Stimulated activated CD8-positive, alpha-beta memory T cell treated with anti-CD3 and anti-CD28 coated beads, Interleukin-2, amount 100 ng/mL, for 1 hour (primary cell): ENCODE measurements at places on chromosomes 12 and 14.

DNA sequence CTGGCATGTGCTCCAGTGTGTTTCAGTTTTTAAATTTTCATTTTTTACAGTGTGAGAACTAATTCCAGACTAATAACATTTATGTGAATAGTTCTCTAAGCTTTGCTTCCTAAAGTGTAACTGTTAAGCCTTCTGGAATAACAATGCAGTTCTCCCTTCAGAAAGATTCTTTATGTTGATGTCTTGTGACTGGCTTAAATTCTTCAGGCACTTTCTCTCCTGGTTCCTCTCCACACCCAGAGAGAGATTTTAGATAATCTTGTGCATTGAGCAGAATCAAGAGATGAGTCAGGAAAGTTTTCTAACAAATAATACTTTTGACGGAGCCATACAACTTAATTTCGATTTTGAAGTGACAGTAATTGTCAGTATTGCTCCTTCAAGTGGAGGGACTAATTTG, 118.5 kb downstream of the RAD51B start:
- no peak for DNase-seq

DNA sequence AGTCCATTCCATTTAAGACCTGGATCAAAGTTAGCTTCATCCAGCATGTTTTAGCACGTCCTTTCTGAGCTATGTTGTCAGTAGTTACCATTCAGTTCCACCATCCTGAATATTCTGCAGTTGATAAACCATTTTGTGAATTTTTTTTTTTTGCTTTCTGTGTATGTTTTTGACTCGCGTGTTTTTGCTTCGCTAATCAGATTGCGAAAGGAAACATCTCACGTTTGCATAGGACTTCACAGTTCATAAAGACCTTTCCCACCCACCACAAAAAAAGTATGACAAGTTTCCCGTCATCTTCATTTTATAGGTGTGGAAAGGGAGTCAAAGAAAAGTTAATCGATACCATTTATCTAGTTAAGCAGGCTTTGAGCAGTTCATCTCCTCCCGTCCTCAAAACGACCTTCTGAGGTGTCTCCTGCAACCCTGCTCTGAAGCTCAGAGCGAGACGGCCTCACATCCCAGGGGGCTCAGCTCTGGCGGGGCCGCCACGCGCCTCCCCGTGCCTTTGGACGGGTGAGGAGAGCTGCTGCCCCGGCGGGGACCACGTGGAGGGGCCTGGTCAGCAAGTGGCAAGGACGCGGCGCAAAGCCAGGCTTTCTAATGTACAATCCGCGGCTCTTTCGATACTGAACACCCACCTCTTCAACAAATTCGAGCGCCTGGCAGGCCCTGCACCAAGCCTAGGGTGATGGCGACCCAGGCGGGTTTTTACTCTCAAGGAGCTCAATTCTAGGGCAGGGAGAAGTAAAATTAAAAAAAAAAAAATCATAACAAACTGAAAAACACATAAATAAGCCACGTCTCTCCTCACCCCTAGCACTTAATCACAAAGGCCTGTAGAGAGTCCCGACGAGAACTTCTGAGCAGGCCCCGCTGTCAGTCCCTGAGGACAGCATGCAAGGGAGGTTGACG, 988 bp upstream of the TMEM263 start:
- no peak for DNase-seq

DNA sequence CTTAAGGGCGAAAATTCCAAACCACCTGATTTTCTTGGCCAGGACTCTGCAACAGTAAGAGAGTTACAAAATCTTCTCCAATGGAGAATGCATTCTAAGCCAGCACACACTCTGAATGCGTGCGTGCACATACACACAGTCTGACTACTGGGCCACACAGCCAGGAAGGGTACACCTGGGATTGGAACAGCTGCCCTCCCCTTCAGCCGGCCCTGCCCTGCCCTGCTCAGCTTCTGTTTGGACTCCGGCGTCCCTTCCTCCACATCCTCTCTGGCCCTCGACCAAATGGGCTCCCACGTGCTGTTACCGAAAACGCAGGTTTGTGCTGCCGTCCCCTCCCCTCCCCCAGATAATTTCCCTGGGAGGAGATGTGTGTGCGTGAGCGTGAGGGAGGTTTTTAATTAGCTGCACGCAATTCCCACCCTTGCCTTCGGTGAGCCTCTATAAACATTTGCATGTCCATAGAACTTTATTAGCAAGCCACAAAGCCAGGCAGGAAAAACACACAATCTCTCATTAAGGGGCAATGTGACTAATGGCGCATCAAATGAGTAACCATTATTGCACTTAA, 43.0 kb downstream of the CCNK start:
- no peak for DNase-seq

GRCh38 chr14:31303654-31304053, 96.1 kb upstream of the HECTD1 start:
- DNase-seq, result no peak

DNA sequence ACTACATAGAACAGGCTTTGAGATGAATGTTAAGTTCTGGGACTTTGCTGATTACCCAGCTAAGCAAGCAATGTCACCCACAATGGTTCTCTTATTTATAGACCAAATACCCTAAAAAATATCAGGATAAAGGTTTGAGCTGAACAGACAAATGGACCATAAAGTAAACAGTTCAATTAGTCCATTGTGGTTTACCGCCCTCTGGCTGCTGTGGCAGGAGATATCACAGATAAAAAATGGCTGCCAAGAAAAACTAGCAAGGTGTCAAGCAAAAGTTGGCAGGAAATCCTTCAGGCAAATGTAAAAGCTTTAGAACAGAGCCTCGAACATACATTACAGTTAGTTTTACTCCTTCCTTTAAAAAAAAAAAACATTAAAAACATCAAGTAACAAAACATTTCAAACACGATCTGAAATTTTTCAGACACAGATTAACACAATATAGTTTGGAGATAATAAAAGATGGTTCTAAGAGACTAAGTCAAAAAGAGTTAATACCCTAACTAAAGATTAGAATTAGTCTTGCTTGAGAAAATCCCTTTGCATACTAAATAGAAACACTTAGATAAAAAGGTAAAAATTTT, 41.3 kb downstream of the MED13L start:
- peak; percentile 41 for DNase-seq
